Adipose tissue (tissue), 3 donors: ENCODE measurements at places on chromosomes 5 and 9. TPM values are rescaled to one million over a fixed set of nuclear protein-coding genes. Genes with fewer than 3 reads are reported as not detected.

SEC61B gene
- 402 TPM for polyA plus RNA-seq

PCDHB12 gene
- 1.2 TPM for polyA plus RNA-seq

LPAR1 gene
- 87.3 TPM for polyA plus RNA-seq

AIF1L gene
- polyA plus RNA-seq, result 46.2 TPM

NUTM2F gene
- not detected for polyA plus RNA-seq

FAM163B gene
- polyA plus RNA-seq, result not detected

TLX3 gene
- not detected for polyA plus RNA-seq

SLC46A2 gene
- 0.67 TPM for polyA plus RNA-seq

IARS1 gene
- 23.6 TPM for polyA plus RNA-seq

LMNB1 gene
- polyA plus RNA-seq, result 13.6 TPM

CCDC152 gene
- polyA plus RNA-seq, result 2.6 TPM

CDH9 gene
- not detected for polyA plus RNA-seq

IFNB1 gene
- not detected for polyA plus RNA-seq

FOXD4L6 gene
- polyA plus RNA-seq, result not detected

AHRR gene
- polyA plus RNA-seq, result 1.5 TPM

SPATA31D4 gene
- polyA plus RNA-seq, result not detected

SPINK13 gene
- not detected for polyA plus RNA-seq

GPR151 gene
- not detected for polyA plus RNA-seq

SPZ1 gene
- not detected for polyA plus RNA-seq

RNF180 gene
- polyA plus RNA-seq, result 3.4 TPM

FGD3 gene
- 7.7 TPM for polyA plus RNA-seq

ZNF454 gene
- 0.72 TPM for polyA plus RNA-seq

KIF12 gene
- polyA plus RNA-seq, result 38.8 TPM

FBLL1 gene
- polyA plus RNA-seq, result not detected

GCNT4 gene
- 0.34 TPM for polyA plus RNA-seq

SLC23A1 gene
- 0.78 TPM for polyA plus RNA-seq

STPG3 gene
- polyA plus RNA-seq, result not detected

PCDHGA10 gene
- polyA plus RNA-seq, result 0.64 TPM

FST gene
- 0.79 TPM for polyA plus RNA-seq

CNTLN gene
- 6.4 TPM for polyA plus RNA-seq

ARL14EPL gene
- 0.18 TPM for polyA plus RNA-seq

SLC34A1 gene
- not detected for polyA plus RNA-seq

PAIP2 gene
- 160 TPM for polyA plus RNA-seq

PCDHGA5 gene
- 0.43 TPM for polyA plus RNA-seq

DBH gene
- polyA plus RNA-seq, result not detected

KIF24 gene
- polyA plus RNA-seq, result 0.22 TPM

MRPL36 gene
- polyA plus RNA-seq, result 92.3 TPM
